ENCODE measurements at places on chromosomes 12 and 14.

GRCh38 chr12:119117936-119118335 is 60.8 kb upstream of the HSPB8 start:
- no peak for DNase-seq

DNA sequence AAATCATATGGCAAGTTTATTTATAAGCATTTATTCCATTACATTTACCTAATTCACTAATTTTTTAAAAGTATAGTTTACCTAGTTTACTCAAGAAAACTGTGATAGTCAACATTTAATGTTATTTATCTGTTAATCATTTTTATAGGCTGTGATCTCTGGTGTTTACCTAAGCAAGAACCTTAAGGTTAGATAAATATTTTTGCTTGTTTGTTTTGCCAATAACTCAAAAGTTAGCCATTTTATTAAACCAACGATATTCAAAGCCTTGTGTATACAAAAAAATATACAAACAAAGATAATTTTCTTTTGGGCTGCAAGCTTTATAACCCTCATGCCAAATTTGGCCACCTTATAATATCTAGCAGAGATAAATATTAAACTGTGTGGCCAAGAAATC is 157.3 kb downstream of the SLCO1B3 start:
- DNase-seq: no peak

GRCh38 chr12:80205960-80206359 is 106.6 kb downstream of the OTOGL start:
- DNase-seq: no peak

DNA sequence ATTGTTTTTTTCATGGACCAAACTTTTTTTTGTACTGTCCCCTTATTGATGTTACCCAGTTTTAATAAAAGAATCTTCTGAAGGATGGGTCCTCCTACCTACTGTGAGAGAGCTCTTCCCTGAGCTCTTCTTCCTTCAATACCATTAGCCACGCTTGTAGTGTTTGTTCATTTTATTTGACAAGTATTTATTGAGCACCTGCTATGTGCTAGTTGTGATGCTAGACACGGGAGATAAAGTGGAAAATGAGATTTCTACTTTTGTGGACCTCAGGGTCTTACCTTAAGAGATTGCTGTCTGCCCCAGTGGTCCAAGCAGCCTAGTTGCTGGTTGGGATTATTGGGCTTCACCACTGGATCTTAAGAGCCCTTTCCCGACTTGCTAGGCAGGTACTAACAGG is 3.2 kb upstream of the GPD1 start:
- no peak for DNase-seq

- no peak for DNase-seq
Measured at GRCh38 chr14:93212432-93212831, 5.4 kb downstream of the UBR7 start.

GRCh38 chr12:25322351-25322750 is 71.6 kb upstream of the KRAS start:
- DNase-seq: no peak

DNA sequence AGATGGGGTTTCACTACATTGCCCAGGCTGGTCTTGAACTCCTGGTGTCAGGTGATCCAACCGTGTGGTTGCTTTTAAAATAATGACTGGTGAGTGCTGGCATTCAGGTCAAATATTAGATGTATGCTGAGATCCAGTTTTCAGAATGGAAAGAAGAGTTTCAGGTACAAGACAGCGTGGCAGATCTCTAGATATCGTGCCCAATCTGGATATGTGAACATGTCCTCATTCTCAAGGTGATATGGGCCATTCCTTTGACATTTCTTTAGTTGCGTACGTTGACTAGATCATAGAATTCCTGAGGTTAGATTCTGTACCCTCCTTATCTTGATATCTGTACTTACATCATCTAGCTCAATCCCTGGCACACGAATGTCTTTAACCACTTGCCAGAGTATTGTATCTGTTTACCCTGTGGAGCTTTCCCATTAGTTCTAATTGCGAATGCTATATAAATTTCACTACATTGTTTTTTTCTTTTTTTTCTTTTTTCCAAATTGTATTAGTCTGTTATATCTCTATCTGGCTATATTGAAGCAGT is 80.2 kb downstream of the ANO6 start:
- DNase-seq: no peak

Measured in thoracic aorta (tissue), 2 donors.